Fibroblast of skin of back (primary cell): ENCODE measurements at places on chromosomes 6 and 20.

DNA sequence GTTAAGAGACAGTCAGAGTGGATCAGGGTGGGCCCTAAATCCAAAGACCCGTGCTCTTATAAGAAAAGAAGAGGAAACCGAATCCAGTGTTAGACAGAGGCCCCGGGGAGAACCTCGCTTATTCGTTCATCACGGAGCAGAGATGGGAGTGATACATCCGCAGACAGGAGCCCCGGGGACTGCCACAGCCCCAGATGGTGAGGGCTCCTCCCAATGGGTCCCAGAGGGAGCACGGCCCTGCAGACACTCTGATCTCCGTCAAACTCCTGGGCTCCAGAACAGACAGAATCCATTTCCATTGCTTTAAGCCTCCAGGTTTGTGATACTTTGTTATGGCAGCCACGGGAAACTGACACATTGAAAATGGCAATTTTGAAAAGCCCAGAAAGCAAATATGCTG lies 47.0 kb downstream of the CDH4 start:
- no peak for DNase-seq

DNA sequence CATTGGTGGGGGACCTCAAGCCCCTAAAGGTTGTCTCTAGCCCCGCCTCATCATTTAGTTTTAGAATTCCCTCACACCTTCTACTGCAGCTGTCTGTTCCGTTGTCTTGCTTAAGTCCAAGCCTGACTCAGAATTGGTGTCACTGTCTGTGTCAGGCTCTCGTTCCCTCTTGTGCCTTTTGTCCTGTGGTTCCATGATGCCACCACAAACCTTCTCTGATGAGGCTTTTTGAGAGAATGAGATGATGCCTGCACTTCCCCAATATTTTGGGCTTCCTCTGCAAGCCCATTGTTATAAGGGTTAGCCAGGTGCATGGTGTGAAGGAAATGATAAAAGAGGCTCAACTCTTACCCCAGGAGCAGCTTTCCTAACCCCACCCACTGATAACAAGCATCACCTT lies 8.1 kb upstream of the AKIRIN2 start:
- no peak for DNase-seq

GRCh38 chr6:72813807-72814596 lies 192.1 kb downstream of the KCNQ5 start:
- DNase-seq, result no peak

DNA sequence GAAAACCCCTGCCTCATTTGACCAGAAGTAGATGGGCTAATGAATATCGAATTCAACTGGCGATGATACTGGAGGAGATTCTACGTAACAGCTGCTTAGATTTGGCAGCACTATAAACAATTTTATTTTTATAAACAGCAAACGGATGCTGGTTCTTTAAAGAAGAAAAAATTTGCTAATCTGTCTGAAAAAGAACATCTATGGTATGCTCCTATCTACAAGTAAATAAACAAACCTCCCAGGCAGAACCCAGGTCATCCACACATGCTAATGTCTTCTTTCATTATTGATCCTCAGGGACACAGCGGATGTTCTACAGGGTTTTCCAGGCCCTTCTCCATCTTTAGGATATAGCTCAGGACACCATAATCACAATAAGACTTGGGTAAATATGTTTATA lies 291.3 kb downstream of the ALDH8A1 start:
- no peak for DNase-seq

- DNase-seq, result no peak
Observed at GRCh38 chr6:71676298-71676697, 210.1 kb upstream of the RIMS1 start.

- no peak for DNase-seq
Observed at GRCh38 chr20:15628851-15629353, 944.3 kb downstream of the KIF16B start.

- DNase-seq, result peak; percentile 60
Observed at GRCh38 chr20:9344083-9344920, 170.1 kb upstream of the LAMP5 start.

- no peak for DNase-seq
Observed at GRCh38 chr20:25282796-25283195, 34.9 kb downstream of the PYGB start.

DNA sequence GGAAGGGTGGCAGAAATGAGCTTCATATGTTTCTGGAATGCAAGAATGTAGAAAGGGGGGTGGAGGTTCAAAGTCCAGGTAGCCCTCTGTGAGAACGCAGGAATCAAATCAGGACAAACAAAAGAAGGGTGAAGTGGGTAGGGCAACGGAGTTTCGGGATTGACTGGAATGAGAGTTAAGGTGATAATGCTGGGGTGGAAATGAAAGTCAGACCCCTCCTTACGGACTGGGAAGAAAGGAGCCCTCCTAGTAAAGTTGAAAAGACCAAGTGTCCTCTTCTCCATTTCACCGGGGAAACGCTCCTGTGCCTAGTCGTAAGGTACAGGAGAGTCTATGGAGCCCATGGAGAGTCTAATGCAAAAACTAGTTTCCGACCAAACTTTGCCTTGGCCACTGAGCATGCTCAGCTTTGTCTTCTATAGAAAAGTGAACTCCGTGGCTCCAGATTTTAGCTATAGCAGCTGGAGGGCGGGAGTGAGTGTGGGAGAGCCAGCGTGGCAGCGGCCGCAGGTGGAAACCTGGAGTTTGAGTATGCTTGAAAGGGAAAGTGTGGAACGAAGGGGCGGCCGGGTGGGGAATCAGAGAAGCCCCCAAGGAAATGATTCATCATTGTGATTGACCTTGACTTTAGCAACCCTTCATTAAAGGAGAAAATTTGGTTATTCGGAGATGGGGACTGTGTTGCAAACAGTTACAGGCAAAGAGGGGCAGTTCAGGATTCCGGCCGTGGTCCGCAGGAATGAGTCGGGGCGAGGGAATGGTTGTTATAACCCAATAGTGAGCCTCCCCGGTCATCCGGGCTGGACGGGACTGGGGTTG lies 1.3 kb upstream of the LRRC1 start:
- DNase-seq, result peak; percentile 72

DNA sequence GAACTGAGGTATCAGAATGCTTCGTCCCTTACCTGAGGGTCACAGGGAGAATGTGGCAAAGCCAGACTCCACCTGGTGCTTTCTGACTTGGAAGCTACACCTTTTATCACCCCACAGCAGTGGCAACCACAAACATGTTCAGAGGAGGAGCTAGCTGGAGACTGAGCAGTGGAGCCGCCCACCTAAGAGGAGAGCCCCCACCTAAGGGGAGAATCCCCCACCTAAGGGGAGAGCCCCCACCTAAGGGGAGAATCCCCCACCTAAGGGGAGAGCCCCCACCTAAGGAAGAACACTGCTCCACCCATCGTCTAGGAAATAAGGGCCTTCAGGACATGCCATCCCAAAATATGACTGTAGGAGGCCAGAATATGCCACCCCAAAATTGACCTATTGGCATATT lies 4.0 kb downstream of the SLC52A3 start:
- no peak for DNase-seq

DNA sequence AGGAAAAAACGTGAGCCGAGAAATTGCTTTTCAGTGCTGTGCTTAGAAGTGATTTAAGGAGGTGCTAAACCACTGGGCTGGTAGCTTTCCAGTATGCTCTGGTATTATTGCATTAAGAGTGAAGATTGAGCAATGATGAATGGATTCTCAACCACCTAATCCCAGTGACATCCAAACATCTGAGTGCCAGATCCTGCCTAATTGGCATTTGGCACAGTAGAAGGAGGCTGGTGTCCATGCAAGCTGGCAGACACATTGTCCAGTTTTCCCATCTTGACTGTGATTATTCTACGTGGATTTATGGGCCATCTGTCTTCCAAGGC lies 398.0 kb upstream of the PLCB4 start:
- DNase-seq, result no peak

DNA sequence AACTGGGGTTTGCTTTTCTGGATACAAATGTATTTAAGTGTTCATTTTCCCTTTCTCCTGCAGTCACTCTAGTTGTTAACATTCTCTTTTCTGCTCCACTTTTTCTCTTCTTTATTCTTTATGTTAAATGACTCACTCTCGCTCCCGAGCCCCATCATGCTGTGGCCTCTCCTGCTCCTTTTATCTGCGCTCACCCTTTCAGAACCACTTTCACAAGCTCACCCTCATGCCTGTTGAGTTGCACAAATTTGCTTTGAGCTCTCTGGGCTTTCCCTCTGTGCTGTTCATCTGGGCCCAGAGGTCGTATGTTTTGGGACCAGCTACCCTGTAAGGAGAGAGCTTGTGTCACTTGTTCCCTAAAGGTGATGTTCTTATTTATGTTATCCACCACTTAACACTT lies 98.1 kb upstream of the ASCC3 start:
- no peak for DNase-seq

DNA sequence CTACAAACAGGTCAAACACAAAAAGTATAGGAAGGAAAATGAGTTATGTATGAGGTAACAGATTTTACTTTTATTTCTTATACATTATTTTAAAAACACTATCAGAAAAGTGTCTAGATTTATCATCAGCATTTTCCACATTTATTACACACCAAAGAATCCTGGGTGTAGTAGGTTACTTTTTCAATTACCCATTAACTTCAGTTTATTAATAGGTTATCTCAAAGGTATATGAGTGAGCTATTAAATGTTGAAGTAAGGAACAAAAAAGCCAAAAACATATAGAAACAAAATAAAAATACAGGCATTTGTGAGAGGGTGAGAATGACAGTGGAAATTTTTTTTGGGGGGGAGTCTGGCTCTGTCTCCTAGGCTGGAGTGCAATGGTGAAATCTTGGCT lies 150.5 kb downstream of the SIM1 start:
- DNase-seq, result no peak

- DNase-seq, result no peak
Observed at GRCh38 chr6:71088166-71088565, 131.3 kb upstream of the B3GAT2 start.

- peak; percentile 49 for DNase-seq
Observed at GRCh38 chr6:18260448-18261106, 3.8 kb downstream of the DEK start.

DNA sequence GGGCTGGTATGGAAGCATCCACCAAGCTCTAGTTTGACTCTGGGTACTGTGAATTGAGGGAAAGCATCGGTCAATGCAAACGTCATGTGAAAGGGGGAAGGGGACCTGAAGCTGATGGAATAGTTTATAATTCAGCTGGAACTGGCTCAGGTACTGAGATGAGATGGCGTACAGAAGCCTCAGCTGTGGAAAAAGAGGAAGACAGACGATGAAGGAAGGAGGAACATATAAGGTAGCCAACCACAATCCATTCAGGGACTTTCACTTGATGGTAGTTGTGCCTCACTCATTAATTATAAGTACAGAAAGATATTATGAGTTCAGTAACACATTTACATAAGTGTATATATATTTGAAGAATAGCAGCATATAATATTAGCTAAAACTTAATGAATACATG lies 2.7 kb downstream of the CALHM5 start:
- no peak for DNase-seq

DNA sequence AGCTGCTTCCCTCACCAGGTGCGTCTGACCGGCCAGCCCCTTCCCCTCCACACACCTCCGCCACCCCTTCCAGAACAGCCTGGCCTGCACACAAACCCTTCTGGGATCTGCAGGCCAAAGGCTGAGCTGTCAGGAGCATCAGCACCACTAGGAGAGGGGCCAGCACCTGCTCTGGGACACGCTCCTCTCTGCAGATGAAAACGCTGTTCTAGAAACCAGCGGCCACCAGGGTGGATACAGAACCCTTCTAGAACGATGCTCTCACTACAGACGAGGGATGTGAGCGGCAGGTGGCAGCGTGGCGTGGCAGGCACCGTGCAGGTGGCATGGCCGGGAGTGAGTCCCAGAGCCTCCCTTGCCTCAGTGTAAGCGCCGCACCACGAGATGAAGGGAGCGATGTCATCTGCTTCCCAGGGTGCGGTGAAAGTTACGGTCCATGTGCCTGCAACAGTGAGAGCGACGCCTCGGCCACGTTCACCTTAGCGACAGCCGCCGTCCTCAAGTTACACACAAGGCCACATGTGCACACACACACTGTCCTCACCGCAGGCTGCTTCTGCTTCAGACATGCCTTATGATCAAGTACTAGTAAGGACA lies 53.6 kb downstream of the TAF4 start:
- DNase-seq, result no peak

- peak; percentile 86 for DNase-seq
Observed at GRCh38 chr6:137767911-137768690, 99.0 kb upstream of the TNFAIP3 start.

GRCh38 chr6:56922645-56923044 lies 32.3 kb upstream of the BEND6 start:
- no peak for DNase-seq

- no peak for DNase-seq
Observed at GRCh38 chr6:102114402-102114801, 720.9 kb downstream of the GRIK2 start.

DNA sequence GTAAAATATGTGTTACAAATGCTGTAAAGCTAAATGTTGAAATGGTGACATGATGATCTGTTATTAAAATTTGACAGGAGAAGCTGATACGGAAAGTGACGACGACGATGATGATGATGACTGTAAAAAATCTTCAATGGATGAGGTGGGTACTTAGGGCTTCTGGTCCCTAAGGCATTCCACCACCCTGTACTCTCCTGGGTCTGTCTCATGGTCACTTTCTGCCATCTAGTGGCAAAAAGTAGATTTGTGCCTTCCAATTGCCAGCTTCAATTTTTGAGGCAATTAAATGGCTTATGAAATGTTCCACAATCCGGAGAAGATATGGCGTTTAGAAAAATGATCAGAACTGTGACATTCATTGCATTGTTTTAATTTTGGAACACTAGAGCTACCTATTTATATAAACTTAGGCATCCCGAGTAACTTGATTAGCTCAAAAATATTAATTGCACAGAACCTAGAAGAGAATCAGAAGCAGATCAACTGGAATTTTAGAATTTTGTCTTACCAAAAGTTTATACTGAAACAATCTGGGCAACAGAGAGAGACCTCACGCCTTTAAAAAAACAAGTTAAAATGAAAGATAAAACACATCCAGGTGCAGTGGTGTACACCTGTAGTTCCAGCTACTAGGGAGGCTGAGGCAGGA lies 346.5 kb upstream of the PLCB4 start:
- peak; percentile 75 for DNase-seq

DNA sequence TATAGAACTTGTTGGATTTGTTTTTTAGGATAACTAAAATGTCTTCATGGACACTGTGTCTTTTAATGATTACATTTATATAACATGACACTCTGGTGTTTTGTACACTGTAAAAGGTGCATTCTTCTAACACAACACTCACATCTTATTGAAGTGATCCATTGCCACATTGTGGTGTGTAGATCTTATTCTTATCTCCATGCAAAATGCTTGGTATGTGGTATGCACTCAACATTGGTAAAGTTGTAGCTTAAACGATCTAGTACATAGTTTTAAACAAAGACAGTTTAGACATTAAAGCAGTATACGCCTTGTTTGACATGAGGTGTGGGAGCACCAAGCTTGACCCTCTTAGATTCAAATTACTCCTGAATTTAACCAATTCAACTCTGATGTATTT lies 84.7 kb downstream of the SASH1 start:
- peak; percentile 13 for DNase-seq

DNA sequence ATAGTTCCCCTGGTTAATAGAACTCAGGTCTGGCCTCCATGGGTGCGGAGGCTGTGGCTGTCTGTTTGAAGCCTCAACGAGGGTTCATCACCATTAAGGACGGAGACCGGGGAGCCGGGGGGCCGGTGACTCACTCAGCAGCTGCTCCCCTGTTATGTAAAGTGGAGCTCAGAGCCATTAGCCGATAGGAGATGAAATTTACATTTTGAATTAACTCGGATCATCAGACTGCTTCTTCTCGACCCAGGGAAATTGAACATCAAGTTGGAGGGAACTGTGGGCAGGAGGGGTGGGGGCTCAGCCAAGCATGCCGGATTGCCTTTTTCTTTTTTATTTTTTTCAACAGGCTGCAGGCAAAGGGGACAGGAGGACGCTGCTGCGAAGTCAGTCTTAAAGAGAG lies 12.3 kb downstream of the PCK1 start:
- DNase-seq, result no peak
